ENCODE measurements at places on chromosomes 12 and 14.

DNA sequence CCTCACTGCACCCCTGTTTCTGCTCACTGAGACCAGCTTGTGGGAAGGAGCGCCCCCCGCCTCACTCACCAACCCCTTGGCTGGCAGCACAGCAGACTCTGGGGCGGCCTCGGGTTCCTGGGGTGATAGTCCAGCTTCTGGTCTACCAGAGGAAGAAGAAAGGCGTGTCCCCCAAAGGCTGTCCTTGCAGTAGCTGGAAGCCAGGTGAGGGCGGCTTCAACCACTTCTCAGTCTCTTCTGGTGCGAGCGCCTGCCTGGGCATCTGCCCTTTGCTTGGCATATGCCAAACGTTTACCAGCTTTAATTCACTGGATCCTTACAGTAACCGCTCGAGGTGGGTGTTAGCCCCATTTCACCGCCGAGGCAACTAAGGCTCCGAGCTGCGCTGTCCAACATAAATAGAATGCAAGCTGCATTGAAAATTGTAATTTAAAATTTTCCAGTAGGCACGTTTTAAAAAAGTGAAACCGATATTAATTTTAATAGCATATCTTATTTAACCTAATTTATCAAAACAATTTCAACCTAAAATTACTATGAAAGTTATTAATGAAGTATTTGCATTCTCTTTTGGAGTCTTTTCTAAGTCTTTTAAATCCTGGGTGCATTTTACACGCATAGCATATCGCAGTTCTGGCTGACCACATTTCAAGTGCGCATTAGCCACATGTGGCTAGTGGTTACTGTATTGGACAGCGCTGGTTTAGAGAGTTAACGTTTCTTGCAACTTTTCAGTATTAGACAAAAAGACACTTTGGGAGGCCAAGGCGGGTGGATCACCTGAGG lies 872 bp downstream of the FAM177A1 start:
- DNase-seq = peak; percentile 45

DNA sequence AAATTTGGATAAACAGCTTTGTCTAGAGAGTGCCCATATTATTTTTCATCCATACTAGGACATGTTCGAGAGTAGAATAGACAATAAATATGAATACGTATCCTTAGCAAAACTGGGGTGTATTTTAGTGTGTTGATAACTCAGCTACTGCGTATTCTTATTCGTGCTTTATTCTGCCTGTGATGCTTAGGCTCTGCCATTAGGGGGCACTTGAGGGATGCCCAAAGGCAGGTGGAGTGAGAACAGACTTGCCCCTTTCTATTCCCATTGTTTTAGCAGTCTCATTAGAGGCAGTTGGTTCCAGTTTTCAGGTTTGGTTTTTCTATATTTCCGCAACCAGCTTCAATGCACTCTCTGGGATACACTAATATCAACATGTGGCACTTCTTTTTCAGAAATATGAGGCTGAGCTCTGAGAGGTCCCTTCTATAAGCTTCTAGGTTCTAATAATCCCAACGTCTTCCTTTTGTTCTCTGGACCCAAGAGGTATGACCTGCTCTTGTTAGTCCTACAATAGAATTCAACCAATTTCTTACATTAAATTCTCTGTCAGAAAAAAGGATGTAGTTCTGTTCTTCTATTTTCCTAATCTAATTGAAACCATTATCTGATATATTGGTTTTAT lies 985.7 kb upstream of the FBXO33 start:
- DNase-seq = peak; percentile 9

- no peak for DNase-seq
These were observed 46.8 kb upstream of the OR5AU1 start for GRCh38 chr14:21202463-21203358.

DNA sequence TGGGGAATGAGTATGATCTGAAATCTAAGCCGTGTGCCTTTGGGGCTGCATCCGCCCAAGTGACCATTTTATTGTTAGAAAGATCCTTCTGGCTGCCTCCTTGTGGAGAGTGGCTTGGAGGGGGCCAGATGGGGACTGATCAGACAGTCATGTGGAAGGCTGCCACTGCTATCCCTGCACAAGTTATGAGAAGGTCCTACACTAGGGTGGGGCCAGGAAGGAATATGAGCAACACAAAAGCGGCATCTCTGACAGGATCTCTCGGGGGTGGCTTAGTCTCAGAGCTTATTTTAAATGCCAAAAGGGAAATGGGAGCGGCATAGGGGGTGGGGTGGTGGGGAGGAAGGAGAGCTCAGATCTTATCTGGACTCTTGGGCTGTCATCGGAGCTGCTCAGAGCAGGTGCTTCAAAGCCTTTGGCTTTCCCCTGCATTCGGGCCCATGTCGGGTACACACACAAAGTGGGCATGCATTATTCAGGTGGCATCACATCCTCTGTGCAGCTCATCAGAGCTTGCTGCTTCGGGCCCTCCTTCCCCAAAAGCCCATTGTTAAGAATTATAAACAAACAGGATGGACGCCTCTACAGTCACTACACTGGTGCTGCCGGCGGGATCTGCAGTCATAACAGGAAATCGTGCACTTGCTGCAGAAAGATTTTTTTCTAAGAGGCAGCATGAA lies 805.4 kb downstream of the VRK1 start:
- no peak for DNase-seq

DNA sequence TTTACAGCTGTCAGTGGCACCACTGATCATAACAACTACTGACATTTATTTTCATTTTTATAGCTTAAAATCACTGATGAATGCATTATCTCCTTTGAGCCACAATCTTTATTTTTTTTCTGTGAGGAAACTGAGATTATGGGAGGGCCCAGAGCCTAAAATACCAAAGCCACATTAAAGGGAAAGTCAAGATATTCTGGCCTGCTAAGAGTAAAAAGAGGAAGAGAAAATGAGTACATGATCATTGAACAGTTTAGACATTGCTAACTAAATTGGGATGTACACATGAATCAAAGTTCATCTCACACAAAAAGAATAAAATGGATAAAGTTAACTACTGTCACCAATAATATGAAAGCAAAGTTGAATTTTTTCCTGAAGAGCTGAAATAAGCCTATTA lies 170.5 kb upstream of the GARIN2 start:
- DNase-seq = no peak
